ENCODE measurements at places on chromosomes 2 and 18.
A peak's percentile ranks its signal among the peaks of the same experiment; 100 is the strongest.

DNA sequence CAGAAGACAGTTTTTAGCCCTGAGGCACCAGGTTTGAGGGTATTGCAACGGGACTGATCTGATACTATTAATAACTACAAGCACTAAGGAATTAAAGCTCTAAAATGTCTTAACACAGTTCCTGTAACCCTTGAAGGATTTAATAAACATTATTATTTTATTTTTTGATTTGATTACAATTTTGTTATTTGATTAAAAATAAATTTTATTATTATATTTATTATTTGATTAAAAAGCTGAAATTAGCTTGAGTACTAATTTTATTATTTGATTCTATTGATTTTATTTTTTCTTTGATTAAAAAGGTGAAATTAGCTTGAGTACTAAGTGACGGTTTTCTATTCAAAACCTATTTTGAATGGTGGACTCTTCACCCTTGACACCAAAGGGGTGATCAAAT lies 307.3 kb downstream of the ZNF521 start:
- no peak for DNase-seq

GRCh38 chr2:38722271-38723061 lies 28.7 kb downstream of the SRSF7 start:
- DNase-seq: peak; percentile 73

- peak; percentile 25 for DNase-seq
Measured at GRCh38 chr2:202034249-202035088, 814 bp downstream of the FZD7 start.

GRCh38 chr2:17763641-17764333 lies 9.8 kb downstream of the GEN1 start:
- no peak for DNase-seq

- no peak for DNase-seq
Measured at GRCh38 chr2:84631047-84631446, 114.7 kb downstream of the DNAH6 start.

- DNase-seq: no peak
Measured at GRCh38 chr18:37450434-37451132, 115.0 kb downstream of the CELF4 start.

GRCh38 chr2:186691900-186692299 lies 2.0 kb upstream of the FAM171B start:
- no peak for DNase-seq

DNA sequence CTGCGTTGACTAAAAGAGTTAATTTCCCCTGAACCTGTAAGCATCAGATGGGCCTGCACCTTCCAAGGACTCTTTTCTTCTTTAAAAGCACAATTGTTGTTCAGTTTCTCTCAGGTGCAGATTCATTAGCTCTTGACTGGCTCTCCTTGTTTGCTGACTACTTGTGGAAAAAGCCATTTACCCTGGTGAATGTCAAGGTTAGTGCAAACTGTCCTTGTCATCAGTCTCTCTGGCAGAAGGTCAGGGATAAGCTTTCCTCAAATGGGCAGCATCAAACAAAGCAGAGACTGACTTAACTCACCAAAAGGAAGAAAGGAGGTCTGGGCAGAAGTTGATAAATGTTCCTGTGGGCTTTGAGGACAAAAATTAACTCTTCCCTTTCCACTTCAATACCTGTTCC lies 922.7 kb downstream of the BCL11A start:
- DNase-seq: no peak

DNA sequence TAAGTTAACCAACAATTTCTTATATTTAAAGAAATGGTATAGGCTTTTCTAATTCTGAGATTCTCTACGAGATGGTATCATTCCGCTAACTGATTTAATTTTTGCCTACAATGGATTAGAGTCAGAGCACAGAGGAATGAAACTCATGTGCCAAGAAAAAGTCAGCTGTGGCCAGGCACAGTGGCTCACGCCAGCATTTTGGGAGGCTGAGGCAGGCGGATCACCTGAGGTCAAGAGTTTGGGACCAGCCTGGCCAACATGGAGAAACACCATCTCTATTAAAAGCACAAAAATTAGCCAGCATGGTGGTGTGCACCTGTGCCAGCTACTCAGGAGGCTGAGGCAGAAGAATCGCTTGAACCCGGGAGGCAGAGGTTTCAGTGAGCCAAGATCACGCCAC lies 17.0 kb upstream of the TTN start:
- no peak for DNase-seq

DNA sequence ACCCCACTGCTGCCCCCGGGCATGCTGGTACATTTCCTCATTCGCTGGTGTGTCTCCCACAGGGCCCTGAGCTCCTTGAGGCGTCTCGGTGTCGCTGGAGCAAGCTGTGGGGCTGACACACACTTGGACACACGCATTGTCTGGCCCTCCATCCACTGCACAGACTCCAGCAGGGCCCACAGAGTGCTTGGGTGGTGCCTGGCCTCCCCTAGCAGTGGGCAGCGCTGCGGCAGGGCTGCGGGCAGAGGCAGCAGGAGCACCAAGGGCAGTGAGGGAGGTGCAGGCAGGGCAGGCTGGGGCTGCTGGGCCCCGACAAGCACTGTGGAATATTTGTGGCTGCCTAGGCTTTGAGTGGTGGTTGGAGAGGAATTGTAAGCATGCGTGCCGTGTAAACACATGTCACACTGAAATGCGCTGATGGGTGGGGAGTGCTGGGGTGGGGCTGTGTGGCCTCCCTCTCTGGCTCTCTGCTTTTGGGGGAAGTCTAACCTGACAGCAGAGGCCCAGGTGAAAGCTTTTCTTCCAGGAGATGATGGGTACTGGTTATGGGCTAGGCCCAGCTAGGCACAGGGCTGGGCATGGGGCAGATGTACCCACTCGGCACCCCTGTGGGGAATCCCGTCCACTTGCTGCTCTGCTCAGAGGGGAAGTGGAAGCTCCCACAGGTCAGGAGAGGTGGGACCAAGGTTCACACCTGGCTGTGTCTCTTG lies 55.5 kb upstream of the HS6ST1 start:
- DNase-seq: no peak

DNA sequence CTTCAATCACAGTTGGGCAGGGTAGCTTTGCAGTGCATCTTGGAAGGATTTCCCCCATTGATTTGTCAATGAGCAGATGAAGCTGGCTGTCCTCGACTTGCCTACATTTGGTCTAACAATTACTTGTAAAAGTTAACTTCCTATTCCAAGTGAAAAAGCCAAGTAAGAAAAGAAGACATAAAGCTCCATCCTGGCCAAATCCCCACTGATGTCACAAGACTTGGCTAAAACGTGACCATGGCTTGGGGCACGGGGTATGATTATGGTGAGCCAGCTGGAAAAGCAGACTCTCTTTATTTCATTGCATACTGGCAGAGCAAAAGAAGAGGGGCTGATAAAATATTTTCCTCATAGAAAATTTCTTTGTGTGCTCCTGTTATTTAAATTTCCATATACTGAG lies 25.4 kb upstream of the PID1 start:
- DNase-seq: no peak

DNA sequence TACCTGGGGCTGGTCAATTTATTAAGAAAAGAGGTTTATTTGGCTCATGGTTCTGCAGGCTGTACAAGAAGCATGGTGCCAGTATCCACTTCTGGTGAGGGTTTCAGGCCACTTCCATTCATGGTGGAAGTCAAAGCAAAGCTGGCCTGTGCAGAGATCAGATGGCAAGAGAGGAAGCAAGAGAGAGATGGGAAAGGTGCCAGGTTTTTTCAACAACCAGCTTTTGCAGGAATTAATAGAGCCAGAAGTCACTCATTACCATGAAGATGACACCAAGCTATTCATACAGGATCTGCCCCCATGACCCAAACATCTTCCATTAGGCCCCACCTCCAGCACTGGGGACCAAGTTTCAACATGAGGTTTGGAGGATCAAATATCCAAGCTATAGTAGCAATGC lies 56.8 kb upstream of the ST3GAL5 start:
- no peak for DNase-seq

DNA sequence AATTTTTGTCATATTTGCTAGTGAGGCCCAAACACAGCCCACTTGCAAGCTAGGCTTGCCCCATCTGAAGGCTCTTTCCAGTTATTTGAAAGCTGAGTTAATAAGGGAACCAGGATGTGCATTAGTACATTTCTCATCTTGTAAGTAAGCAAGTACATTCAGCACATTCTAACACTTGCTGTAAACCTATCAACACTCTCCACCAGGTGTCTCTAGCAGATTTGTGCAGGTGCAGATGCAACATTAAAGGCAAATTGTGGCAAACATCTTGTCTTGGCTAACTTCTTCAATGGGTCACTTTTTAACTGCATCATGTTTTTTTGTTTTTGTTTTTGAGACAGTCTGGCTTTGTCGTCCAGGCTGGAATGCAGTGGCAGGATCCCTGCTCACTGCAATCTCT lies 25.3 kb upstream of the MFSD6 start:
- no peak for DNase-seq

DNA sequence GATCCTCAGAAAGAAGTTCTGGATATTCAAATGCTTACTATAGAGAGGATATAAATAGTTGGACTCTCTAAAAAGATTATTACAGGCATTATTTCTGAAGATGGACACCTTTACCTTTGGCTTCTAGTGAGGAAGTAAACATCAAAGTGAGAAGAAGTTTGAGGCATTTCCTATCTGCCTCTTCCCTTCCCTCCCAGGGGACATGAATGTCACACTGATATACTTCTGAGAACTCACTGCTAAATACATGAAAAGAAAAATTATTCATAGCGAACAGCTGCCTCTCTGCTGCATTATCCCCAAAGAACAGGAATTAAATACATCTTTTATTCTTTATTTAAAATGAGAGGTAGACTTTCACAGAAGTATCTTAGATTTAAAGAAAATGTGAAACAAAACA lies 63.6 kb upstream of the PGAP1 start:
- no peak for DNase-seq

- no peak for DNase-seq
Measured at GRCh38 chr2:231632559-231633142, 40.0 kb downstream of the TEX44 start.

DNA sequence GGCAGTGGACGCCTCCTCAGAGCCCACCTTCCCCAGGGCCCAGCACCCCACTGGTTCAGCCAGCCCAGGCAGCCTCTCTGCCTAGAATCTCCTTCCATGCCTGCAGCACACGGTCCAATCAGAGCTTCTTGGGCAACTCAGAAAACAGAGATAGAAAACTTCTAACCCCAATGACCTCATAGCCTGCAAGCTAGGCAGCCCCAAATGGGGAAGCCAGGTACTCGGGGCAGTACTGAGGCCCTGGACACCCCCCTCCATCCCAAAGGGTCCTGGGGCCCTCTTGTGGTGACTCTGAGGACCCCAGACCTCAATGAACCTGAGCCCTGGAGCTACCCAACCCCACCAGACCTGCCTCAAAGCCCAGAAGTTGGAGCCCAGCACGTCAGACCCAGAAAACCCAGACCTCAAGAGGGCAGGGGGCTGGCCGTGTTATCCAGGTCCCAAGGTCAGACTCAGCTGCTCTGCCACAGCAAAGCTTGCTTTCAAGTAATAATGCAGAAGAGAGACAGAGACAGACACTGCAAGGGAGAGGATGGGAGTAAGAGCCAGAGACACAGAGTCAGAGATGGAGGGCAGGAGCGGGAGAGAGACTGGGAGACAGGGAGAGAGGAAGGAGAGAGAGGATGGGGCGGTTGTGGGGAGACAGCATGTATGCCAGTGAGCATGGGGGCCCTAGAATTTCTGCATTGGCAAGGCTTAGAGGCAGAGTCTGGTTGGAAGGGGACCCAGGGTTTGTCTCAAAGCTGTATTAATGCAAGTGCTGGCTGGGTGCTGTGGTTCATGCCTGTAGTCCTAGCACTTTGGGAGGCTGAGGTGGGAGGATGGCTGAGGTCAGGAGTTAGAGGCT lies 28.2 kb downstream of the SERTAD2 start:
- no peak for DNase-seq

DNA sequence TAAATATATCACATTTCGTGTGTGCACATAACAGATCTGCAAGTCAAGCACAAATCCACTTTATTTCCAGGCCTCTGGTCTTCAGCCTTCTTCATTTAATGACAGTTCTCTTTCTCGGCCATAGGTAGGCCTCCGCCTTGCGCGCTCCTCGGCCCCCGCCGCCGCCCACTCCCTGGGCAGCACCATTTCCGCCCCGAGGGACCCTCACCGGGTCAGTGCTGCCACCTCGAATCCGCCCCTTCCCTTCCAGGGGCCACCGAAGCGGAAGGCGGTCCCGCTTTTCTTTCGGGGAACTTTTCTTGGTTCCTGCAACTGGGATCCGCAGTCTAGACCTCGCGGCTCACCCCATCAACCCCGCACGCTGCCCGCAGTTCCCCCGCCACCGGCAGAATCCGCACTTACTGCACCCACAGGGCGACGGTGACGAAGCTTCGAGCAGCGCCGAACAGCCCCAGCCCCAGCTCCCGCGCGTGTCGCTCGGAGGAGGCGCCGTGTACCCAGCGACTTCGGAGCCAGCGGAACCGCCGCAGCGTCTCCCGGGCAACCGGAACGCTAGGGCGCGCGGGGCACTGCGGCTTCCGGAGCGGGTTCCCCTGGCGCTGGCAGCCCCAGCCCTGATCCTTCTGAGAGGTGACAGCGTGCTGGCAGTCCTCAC lies at the start of gene CDKL4:
CDKL4 (minus strand) TSS at position 502 of the 655 bp plus-strand sequence.
- DNase-seq: no peak

GRCh38 chr2:45191146-45191863 lies 182.1 kb upstream of the SIX2 start:
- DNase-seq: no peak

GRCh38 chr2:188795762-188796161 lies 178.4 kb upstream of the COL3A1 start:
- DNase-seq: no peak

DNA sequence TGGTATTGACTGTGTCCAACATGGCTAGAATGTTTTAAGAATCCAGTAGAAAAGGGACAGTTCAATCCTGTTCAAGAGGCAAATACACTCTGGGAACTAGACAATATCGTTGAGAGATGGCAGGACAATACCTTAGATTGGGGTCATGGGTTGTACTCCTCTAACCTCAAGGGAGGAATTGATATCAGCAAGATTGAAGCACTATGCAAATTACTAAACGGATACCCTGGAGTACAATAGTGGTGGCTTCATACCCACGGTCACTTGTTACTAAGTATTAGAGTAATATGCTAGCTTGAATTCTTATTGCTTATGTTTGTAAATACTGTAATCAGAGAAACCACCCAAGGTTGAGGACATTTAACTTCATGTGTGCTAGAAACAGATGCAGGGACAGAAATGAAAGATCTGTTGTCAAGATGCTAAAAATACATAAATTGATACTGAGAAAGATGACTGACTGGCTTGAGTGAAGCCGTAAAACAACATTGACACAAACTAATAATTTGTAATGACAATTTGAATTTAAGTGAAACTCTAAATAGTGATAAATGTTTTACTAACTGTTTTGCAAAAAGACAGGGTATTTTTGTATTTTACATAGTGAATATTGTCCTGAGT lies 73.3 kb downstream of the KCNJ3 start:
- no peak for DNase-seq

DNA sequence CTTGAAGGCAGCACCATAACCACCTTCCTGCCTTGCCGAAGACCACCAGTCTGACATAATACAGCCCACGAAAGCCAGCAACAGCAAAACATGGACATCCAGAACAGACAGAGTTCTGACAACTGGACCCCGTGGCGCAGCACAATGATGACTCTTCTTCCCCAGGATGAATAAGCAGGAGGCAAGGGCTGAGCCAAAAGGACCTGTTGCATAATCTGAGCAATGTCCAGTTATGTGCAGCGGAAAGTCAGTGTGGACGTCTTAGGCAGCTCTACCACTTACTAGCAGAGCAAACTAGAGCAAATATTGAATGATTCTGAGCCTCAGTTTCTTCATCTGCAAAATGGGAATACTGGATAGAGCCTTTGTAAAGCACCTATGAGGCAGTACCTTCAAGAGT lies 225.1 kb downstream of the ZBTB7C start:
- DNase-seq: no peak

Data from activated CD4-positive, alpha-beta T cell treated with anti-CD3 and anti-CD28 coated beads, Interleukin-2, amount 50 U/mL, for 48 hours (primary cell).